ENCODE measurements at places on chromosomes 7 and 10.

DNA sequence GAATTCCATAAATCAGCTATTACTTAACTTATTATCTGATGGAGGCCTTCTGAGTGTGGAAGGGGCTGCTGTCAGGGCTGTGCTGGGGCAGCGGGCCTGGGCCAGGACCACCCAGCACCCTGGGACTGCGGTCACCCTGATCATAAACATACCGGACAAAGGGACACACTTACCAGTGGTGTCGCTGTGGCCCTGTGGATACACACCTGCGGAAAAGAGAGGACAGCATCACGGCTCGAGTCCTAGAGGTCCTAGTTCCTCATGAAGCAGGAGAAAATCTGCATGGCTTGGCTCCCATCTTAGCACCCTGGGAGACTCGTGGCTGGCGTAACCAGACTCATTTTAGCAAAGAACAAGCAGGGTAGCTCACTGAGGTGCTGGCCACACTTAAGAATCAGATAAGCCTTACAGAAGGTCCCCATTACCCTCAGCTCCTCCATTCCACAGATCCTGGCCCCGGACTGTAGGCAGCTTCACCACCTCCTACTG lies 17.7 kb downstream of the IL15RA start:
- DNase-seq: no peak

DNA sequence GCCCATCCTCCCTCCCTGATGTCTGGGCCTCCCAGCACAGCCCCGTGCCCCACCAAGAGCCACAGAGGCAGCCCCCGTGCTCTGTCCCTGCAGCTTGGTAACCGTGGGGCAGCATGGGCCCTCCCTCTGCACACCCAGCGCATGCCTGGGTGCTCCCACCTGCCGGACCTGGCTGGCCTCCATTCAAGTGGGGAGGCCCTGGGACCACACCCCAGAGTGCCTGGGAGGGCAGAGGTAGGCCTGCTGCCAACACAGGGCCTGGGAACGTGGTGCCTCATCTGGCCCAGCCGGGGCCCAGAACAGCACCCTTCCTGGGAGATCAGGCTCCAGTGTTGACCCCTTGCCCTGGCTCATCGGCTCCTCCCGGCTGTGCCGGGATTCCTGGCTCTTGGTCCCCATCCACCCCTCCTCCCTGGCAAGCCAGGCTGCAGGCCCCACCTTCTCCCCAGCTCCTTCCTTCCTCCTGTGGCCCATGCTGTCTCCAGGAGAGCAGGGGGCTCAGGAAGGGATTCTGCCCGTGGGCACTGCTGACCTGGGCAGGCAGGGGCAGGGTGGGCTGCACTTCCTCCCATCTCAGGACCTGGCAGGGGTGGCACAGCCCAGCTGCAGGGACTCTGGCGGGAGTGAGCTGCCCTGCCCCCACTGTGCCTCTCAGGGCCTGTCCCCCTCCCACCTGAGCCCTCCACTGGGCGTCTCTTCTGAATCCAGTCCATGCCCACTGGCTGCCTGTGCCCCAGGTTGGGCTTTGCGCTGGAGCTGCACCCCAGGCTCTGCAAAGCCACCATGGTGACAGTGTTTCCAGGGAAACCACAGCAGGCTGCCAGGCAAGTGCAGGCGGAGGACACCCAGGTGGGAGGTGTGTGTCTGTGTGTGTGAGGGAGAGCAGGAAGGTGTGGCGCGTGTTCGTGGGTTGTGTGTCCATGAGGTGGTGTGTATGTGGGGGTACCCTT lies 32.6 kb downstream of the PWWP2B start:
- DNase-seq: no peak

GRCh38 chr10:30637881-30638467 lies 8.4 kb upstream of the LYZL2 start:
- DNase-seq: no peak

- no peak for DNase-seq
These were observed 242.5 kb downstream of the CELF2 start for GRCh38 chr10:11260170-11260569.

- no peak for DNase-seq
These were observed 70.9 kb upstream of the COL1A2 start for GRCh38 chr7:94323844-94324243.

- DNase-seq: no peak
These were observed 119.0 kb upstream of the LANCL2 start for GRCh38 chr7:55246171-55246570.

DNA sequence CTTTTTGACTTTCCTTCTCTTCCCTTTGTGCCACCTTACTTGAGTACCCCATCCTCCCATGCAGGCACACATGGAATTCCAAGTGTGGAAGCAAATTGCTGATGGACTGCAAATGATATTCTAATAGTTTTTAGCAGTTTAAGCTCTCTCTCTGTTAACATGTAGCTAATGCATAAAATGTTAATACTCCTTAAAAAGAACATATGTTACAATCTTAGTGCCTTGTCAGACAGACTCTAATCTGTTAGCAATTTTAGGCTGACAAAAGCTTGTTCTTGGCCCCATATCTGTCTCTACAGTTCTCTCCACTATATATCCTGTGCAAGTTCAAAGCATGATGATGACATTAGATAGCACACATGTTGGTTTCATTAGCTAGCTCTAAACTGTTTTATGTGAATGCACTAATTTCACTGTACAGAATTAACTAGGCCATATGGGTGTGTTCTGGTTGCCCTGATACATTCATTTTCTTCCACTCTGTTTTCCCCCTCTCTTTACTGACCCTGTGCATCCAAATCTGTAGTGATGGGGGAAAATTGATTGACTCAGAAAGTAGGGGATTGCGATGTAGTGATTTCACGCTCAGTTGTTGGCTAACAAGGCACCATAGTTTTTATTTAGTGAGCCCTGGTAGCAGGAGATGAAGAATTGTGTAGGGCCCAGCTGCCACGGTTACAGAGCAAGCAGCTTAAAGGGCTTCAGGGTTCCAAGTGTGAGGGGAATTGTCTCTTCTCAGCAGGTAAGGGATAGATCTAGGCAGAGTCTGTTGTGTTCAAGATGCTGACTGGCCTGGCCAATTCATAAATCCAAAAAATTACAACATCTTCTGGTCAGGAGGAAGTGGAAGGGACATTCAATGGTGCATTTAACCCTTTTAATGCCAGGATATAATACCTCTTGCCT lies 114.6 kb upstream of the FZD1 start:
- DNase-seq: no peak

DNA sequence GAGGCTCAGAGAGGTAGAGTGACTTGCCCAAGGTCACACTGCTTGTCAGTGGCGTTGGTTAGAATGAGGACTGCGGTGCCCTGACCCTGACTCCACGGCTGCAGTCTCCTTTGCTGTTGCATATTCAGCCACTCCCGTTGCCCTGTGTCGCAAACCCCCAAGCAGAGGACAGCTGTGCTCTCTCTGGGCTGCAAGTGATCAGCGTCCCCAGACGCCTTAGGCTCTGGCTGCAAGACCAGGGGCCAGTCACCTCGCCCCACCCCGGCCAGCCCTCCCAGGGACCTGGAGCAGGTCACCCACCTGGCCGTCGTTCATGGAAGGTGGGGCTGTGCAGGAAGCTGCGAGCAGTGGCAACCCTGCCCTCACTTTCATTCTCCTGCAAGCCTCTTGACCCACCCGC lies 51.7 kb upstream of the NANOS1 start:
- DNase-seq: no peak

DNA sequence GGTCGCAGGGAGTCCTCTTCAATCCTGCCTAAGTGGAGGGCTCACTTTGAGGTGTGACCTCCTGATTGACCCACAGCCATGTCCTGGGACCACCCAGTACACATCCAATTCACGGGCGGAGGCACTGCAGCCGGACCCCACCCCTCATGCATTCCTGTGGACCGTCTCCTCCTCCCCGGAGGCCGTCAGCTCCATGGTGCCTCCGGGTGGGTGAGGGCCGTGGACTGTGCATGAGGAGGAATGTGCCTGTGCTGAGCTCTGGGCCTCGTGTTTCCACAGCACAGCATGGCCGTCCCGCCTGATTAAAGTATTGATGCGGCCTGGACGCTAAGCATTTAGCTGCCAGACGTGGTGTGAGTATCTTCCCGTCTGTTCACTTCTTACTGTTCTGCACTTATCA lies 52.8 kb downstream of the CFAP46 start:
- DNase-seq: no peak

GRCh38 chr10:72274213-72274729 lies 547 bp downstream of the DDIT4 start:
- DNase-seq: no peak

- DNase-seq: no peak
These were observed 28.0 kb downstream of the HERC4 start for GRCh38 chr10:68047122-68047521.

DNA sequence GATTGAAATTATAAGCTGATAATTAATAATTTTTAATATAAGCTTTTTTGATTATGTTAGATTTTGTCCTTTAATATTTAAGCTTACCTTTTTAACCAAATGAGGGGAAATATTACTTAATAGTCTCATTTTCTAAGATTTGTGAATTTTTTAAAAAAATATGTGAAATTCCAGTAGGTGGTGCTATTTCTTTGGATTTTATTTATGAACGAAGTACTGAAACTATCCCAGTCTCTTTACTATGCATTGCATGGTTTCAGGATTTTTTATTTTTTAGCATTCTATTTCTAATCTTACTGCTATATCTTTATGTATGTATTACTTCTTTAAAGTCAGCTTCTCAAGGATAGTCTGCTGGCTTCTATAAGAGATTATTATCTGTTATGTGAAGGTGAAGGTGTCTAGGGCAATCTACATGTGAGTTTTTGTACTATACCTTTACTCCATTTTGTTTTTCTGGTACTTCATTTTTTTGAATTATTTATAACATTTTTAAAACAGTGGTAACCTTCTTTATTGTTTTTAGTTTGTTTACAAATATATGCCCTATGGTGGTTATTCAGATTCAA lies 78.3 kb downstream of the ATRNL1 start:
- DNase-seq: no peak

- DNase-seq: no peak
These were observed 1.9 kb downstream of the BUB3 start for GRCh38 chr10:123156078-123156477.

DNA sequence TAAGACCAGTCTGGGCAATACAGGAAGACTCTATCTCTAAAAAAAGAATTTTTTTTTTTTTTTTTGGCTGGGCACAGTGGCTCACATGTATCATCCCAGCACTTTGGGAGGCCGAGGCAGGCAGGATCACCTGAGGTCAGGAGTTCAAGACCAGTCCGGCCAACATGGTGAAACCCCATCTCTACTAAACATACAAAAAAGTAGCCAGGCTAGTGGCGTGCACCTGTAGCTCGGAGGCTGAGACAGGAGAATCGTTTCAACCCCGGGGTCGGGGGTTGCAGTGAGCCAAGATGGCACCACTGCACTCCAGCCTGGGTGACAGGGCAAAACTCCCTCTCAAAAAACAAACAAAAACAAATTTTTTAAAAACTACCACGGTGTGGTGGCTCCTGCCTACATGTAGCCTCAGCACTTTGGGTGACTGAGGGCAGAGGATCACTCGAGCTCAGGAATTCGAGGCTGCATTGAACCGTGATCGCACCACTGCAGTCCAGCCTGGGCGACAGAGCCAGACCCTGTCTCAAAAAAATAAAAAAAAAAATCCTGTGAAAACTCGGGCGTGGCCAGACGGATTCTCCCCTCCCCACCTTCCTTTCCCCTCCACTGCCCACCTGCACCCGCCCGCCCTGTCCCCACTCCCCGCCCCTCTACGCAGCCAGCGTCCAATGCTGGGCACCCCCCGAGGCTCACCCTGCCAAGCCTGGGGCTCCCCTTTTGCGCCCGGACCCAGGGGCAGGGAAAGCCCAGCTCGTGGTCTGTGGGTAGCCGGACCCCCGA lies 745 bp upstream of the ORAI2 start:
- DNase-seq: no peak

DNA sequence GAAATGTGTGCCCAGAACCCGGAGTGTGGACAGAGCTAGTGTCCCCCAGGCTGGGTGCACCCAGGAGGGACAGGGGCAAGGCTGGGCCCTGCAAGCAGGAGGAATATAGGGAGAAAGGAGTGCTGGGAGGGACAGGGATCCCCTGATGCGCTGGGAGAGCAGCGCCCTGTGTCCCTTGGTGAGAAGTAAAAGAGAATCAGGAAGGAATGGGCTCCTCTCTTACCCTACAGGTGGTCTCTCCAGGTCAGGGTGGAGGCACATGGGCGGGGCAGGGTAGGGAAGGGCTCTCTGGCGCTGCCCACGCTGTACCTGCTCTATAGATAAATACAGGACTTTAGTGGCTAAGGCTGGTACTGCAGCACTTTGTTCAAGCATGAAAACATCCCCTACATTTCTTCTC lies 753.8 kb downstream of the GRID1 start:
- DNase-seq: no peak

GRCh38 chr10:114491933-114492332 lies 87.6 kb upstream of the AFAP1L2 start:
- no peak for DNase-seq

DNA sequence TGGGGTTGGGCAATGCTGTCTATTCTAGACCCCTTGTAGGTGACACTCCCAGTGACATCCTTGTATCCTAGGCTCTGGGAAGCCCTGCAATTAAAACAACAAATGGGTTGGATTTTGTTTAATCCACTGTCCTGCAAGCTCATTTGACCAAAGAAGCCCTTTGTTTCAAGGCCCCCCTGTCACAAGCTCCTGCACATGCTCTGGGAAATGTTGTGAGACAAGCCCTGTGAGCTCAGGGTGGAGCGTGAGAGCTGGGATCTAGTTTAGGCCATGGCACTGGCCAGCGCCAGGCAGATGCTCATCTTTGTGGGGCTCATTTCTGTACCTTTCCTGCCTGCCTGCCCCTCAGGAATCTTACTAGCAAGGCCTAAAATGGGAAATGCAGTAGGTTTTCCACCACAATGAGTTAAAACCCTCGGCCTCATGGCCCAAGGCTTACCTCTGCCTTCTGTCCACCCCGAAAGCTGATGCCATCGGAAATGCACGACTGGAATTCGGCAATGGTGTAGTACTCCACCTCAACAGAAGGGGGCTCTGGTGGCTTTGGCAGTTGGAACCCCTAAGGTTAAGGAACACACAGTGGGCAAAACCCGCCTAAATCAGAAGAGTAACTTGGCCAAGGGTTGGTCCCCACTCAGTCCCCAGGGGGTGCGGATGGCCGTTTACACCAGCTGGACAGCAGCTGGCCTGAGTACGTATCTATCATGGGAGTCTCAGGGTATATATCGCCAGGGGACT lies 112.0 kb downstream of the NEURL1 start:
- DNase-seq: no peak

Data from NCI-H2081 treated with DMSO at 0.1 percent for 48 hours (cell line).